ENCODE measurements at places on chromosomes 16 and 17. TPM values are rescaled to one million over a fixed set of nuclear protein-coding genes. Genes with fewer than 3 reads are reported as not detected.

- DNase-seq, result no peak
- H3K4me3 ChIP-seq, result no peak overlapping the region
- H3K27me3 ChIP-seq, result no peaks in the 10 kb centered on the region
- H3K36me3 ChIP-seq, result no peaks in the 10 kb centered on the region
Observed at GRCh38 chr17:1996800-1997288, 28.3 kb downstream of the RTN4RL1 start.

GRCh38 chr16:6096931-6097670, 999.5 kb upstream of the EEF2KMT start:
- no peak for DNase-seq
- H3K36me3 ChIP-seq, result no peaks in the 10 kb centered on the region
- no peak overlapping the region for H3K27ac ChIP-seq
- no peaks in the 10 kb centered on the region for H3K27me3 ChIP-seq

- H3K36me3 ChIP-seq, result no peaks in the 10 kb centered on the region
- H3K27me3 ChIP-seq, result no peaks in the 10 kb centered on the region
- peak overlapping the region; percentile 81 for H3K4me3 ChIP-seq
- H3K4me1 ChIP-seq, result peaks cover 3% of the 10 kb centered on the region
Observed at GRCh38 chr17:38703742-38704605, 1.1 kb upstream of the MLLT6 start.

GRCh38 chr16:54397190-54397835, 110.7 kb upstream of the IRX3 start:
- H3K4me3 ChIP-seq, result no peak overlapping the region
- DNase-seq, result no peak
- no peaks in the 10 kb centered on the region for H3K4me1 ChIP-seq
- no peaks in the 10 kb centered on the region for H3K36me3 ChIP-seq
- no peak overlapping the region for H3K27ac ChIP-seq

DNA sequence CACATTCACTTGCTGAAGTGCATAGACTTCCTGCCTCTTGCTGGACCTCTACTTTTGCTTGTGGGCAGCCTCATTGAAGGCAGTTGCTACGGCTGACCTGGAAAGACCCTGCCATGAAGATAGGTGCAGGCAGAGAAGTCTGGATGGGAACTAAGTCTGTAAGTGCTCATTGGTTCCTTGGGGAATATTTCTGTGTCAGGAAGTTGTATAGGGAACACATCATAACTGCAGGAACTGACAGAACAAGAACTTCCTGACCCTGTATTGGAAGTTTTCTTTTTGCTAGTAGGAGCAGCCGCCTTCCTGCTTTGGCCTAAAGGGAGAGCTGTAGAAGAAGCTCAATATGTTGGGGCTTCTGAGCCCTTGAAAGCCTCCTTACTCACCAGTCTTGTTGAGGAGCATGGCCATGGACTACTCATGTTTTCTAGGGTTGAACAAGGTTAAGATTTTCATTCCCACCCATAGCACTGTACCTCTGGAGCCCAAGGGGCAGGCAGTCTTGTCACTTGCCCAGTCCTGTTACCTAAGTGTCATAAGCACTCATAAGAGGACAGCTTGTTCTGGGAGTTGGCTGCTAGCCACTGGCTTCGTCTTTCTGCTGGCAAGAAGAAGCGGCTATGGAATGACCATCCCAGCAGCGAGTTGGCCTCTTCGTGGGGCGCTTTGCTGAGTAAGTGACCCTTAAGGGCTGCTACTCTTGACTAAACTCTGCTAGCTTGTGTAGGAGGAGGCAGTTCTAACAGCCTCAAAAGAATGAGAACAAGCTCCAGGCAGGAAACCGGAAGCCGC, 7.2 kb downstream of the UBFD1 start:
- DNase-seq, result peak; percentile 81
- no peaks in the 10 kb centered on the region for H3K4me1 ChIP-seq
- H3K27ac ChIP-seq, result peak overlapping the region; percentile 41
- no peak overlapping the region for H3K4me3 ChIP-seq
- no peaks in the 10 kb centered on the region for H3K27me3 ChIP-seq

DNA sequence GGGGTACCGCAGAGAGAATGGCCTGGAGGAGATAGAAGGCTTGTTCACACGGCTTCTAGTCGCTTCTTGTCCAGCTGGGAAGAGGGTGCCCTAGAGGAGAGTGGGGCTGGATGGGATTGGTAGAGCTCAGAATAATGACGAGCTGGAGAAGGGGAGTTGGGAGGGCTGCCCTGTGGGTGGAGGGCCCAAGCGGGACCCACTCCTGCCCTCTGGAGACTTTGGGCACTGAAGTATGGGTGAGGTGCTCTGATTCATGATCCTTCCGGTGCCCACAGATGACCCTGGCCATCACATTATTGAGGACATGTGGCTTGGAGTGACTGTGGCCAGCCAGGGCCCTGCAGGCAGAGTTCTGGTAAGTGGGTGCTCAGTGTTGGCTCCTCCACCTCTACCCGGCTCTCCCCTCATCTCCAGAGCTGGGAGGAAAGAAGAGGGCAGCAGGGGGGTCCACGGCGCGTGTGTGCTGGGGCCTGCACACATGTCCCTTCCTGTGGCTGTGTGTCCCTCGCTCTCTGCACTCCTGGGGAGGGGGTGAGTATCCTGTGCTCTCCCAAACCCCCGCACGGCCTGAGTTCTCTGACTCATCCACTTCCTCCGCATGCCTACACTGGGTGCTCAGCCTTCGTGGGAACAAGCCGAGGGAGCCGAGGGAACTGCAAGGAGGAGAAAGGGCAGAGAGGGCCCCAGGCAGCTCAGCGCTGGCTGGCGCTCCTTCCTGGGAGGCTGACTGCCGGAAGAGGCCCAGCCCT, 8.5 kb downstream of the ITGA3 start:
- peak overlapping the region; percentile 96 for H3K27ac ChIP-seq
- H3K36me3 ChIP-seq, result no peaks in the 10 kb centered on the region
- DNase-seq, result peak; percentile 74
- H3K27me3 ChIP-seq, result no peaks in the 10 kb centered on the region
- peaks cover 18% of the 10 kb centered on the region for H3K4me1 ChIP-seq
- peak overlapping the region; percentile 27 for H3K4me3 ChIP-seq

DNA sequence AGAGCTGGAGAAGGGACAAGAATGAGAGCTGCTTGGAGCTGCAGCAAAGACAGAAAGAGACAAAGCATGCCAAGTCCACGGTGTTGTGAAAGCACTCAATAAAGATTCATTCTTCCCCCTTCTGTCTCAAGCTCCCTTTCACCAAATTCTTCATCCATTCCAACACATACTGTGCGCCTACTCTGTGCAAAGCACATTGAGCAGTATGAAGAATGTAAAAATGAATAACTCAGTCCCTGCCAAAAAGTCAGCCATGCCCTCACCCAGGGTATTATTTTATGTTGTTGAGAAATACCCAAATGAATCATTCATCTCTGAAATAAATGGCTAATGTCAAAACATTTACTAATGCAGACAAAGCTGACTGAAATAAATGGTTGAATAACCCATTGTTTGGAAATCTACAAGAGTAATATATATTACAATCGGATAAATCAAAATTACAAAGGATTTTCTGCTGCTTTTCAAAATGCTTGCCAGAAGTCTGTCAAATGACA, 282.9 kb upstream of the IRX5 start:
- peaks cover 4% of the 10 kb centered on the region for H3K4me1 ChIP-seq
- DNase-seq, result peak; percentile 83
- H3K36me3 ChIP-seq, result no peaks in the 10 kb centered on the region
- H3K4me3 ChIP-seq, result peak overlapping the region; percentile 9

DNA sequence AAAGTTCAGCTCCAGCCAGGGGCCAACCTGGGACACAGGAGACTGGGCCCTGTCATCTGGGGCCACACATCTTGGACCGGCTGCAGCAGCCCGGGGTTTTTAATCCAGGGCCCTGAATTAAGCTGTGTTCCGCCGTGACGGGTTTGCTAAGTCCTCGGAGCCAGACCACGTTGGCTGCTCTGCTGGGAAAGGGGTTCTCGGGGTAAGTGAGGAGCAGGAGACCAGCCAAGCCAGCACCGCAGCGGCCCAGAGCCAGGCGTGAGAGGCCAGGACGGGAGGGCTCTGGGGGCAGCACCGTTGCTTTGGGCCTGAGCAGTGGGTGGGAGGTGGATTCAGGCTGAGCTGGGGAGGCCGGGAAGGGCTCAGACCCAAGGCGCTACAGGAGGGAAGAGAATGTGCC, 31.3 kb upstream of the CBX4 start:
- no peak overlapping the region for H3K27ac ChIP-seq
- H3K4me3 ChIP-seq, result no peak overlapping the region
- no peak for DNase-seq
- no peaks in the 10 kb centered on the region for H3K36me3 ChIP-seq
- H3K4me1 ChIP-seq, result no peaks in the 10 kb centered on the region

DNA sequence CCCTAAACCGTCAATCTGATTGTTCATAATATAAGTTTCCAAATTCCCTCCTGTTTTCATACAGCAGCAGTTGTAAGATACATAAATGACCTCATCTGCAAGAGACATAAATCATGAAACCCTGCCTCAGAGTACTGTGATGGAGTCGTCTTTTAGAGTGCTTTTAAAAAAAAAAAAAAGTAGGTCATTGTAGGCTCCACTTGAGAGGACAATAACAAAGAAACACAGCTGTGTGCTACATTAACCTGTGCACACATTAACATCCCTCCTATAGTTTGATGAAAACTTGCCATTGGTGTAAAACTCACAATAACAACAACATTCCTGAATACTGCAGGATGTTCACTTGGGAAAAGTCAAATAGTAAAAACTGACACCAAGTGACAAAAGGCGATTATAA, 56.5 kb downstream of the XPO6 start:
- no peak for DNase-seq
- peaks cover 9% of the 10 kb centered on the region for H3K36me3 ChIP-seq
- no peak overlapping the region for H3K4me3 ChIP-seq
- no peaks in the 10 kb centered on the region for H3K4me1 ChIP-seq
- no peak overlapping the region for H3K27ac ChIP-seq
- H3K27me3 ChIP-seq, result no peaks in the 10 kb centered on the region

GRCh38 chr17:4509401-4509800, 10.7 kb downstream of the SPNS2 start:
- H3K27me3 ChIP-seq, result no peaks in the 10 kb centered on the region
- H3K4me1 ChIP-seq, result peaks cover 29% of the 10 kb centered on the region

DNA sequence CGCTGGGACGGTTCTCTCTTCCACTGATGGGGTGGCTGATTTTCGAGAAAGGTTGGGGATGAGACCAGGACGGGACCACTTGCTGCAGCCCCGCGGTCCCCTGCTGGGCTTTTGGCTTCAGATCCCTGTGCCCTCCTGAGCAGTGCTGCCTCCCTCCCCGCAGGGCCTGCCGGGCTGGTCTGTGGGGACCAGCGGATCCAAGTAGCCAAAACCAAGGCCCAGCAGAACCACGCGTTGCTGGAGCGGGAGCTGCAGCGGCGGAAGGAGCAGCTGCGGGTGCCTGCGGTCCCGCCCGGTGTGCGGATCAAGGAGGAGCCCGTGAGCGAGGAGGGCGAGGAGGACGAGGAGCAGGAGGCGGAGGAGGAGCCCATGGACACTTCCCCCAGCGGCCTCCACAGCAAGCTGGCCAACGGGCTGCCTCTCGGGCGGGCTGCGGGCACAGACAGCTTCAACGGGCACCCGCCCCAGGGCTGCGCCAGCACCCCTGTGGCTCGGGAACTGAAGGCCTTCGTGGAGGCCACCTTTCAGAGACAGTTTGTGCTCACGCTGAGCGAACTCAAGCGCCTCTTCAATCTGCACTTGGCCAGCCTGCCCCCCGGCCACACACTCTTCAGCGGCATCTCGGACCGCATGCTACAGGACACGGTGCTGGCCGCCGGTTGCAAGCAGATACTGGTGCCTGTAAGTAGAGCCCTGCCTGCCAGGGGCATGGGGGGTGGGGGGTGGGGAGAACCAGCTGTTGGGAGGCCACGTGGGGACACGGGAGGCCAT, 28.6 kb downstream of the POLR3E start:
- no peak for DNase-seq
- H3K36me3 ChIP-seq, result no peaks in the 10 kb centered on the region
- no peak overlapping the region for H3K27ac ChIP-seq
- H3K4me1 ChIP-seq, result no peaks in the 10 kb centered on the region
- H3K4me3 ChIP-seq, result no peak overlapping the region

- no peak for DNase-seq
- no peaks in the 10 kb centered on the region for H3K36me3 ChIP-seq
- H3K27me3 ChIP-seq, result no peaks in the 10 kb centered on the region
- no peak overlapping the region for H3K4me3 ChIP-seq
- peak overlapping the region; percentile 58 for H3K27ac ChIP-seq
Observed at GRCh38 chr17:9875441-9875840, 29.6 kb downstream of the RCVRN start.

- H3K4me1 ChIP-seq, result no peaks in the 10 kb centered on the region
- H3K4me3 ChIP-seq, result no peak overlapping the region
- H3K36me3 ChIP-seq, result no peaks in the 10 kb centered on the region
- H3K27ac ChIP-seq, result no peak overlapping the region
- no peaks in the 10 kb centered on the region for H3K27me3 ChIP-seq
Observed at GRCh38 chr17:82489851-82490511, 29.6 kb upstream of the FOXK2 start.

DNA sequence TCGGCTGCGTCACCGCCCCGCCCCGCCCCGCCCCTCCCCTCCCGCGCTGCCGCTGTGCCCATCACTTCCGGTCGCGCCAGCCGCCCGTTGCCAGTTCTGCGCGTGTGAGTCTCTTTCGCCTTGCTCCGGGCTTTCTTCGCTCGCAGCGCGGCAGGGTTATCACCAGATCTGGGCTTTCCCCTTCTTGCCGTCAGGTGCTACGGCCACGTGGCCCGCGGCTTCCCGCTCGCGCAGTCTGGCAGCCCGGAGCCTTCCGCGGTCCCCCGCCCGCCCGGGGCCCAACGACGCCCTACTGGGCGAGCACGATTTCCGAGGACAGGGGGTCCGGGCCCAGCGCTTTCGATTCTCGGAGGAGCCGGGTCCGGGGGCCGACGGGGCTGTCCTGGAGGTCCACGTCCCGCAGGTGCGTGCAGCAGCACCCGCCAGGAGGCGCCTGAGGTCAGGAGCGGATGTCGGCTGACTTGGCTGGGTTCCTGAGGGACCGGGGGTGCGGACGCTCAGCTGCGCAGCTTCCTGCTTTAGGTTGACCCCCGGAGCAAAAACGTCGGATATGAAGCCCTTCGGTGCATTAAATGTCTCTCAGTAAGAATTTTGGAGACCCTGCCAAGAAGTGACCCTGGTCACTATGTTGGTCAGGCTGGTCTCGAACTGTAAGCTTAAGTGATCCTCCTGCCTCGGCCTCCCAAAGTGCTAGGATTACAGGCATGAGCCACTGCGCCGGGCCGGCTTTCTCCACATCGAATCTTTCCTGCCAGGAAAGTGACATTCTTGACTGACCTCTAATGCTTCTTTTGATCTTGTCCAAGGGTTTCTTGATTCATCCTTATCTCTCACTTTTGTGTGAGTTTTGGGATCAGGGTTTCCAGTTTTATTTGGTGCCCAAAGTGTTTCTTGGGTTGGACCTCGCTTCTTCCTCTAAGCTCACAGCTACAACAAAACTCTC, at the start of gene METTL23:
METTL23 (plus strand) TSS at position 64 of the 943 bp plus-strand sequence. CDS start 2,872 bp downstream, outside the sequence.
- H3K4me3 ChIP-seq, result peak within 1 kb of the TSS; percentile 73
- peaks cover 4% of the 10 kb centered on the region for H3K4me1 ChIP-seq
- H3K27me3 ChIP-seq, result no peaks in the 10 kb centered on the region
- H3K36me3 ChIP-seq, result no peaks in the 10 kb centered on the region

DHX58 gene
- total RNA-seq, result 13.1 TPM

PYDC1 gene
- total RNA-seq, result not detected

MYH13 gene
- total RNA-seq, result not detected

KRTAP3-2 gene
- total RNA-seq, result not detected

USP6 gene
- total RNA-seq, result 0.33 TPM

LRRC46 gene
- total RNA-seq, result 0.16 TPM

All from breast epithelium (tissue), 4 donors.